ENCODE measurements at places on chromosomes 3 and 15.

- no peak for DNase-seq
Measured at GRCh38 chr3:105323274-105323599, 43.5 kb upstream of the ALCAM start.

GRCh38 chr15:67067930-67068551 lies 2.6 kb downstream of the SMAD3 start:
- peak; percentile 53 for DNase-seq

- no peak for DNase-seq
Measured at GRCh38 chr3:160697637-160698380, 20.8 kb downstream of the ARL14 start.

- DNase-seq, result no peak
Measured at GRCh38 chr3:5160321-5160720, 27.2 kb upstream of the EDEM1 start.

GRCh38 chr3:143036557-143036956 lies 35.2 kb downstream of the U2SURP start:
- peak; percentile 46 for DNase-seq

GRCh38 chr3:181952221-181952620 lies 240.5 kb downstream of the SOX2 start:
- no peak for DNase-seq

- no peak for DNase-seq
Measured at GRCh38 chr3:41974223-41974622, 12.3 kb upstream of the ULK4 start.

- no peak for DNase-seq
Measured at GRCh38 chr15:50137330-50137761, 18.3 kb upstream of the ATP8B4 start.

DNA sequence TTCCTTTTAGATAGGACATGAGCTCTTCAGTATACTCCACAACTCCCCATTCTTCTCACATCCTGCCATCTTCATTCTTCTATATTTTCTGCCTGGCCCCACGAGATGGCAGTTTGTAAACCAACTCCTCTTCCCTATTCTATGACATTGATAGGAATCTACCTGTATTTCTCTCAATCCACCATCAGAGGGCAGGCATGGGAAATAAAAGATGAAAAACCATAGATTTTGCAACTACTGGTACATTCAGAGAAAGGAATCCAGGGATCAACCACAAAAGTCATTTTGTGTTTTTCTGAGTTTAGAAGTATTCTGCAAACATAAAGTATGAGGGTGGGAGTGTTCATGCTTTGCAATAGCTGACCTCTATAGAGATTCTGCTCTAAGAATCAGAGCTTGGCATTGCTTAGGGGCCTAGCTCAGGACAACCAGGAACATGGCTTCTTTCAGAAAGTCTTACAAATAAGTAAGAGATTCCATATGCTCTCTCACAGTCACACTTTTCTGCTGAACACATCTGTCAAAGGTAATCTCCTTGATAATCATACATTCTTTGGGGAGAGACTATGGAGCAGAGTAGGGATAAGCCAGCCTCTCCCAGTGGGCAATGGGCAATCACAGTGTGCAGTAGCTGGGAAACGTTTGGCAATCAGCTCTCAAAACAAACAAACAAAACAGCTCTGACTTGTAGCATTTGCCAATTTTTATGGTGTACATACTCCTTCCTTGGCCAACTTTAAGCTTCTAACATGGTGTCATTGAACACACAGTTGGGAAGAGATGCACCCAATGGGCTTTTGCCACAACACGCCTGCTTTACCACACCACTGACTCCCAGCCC lies 43.1 kb upstream of the SLC25A36 start:
- DNase-seq, result peak; percentile 39

DNA sequence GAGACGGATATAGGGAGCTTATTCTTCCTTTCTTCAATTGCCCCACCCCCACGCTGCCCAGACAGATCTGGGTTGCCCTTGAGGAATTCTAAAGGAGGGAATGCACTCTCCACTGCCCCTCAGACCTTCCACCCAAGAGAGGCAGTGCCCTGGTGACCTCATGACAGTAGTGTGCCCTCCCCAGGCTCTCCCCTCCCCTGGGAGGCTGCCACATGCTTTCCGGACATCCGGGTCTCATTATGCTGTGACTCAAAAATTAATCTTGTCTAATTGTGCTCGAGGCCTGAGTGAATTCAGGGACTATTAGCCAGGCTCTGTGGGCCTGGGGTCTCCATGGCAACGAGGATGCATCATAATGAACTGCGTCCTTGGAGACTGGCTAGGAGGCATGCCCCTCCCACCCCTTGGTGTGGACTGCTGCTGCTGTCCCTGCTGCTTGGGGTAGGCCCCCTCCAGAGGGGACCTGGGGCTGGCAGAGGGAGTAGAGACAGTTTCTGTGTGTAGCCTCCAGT lies 20.8 kb downstream of the CORO2B start:
- DNase-seq, result no peak

DNA sequence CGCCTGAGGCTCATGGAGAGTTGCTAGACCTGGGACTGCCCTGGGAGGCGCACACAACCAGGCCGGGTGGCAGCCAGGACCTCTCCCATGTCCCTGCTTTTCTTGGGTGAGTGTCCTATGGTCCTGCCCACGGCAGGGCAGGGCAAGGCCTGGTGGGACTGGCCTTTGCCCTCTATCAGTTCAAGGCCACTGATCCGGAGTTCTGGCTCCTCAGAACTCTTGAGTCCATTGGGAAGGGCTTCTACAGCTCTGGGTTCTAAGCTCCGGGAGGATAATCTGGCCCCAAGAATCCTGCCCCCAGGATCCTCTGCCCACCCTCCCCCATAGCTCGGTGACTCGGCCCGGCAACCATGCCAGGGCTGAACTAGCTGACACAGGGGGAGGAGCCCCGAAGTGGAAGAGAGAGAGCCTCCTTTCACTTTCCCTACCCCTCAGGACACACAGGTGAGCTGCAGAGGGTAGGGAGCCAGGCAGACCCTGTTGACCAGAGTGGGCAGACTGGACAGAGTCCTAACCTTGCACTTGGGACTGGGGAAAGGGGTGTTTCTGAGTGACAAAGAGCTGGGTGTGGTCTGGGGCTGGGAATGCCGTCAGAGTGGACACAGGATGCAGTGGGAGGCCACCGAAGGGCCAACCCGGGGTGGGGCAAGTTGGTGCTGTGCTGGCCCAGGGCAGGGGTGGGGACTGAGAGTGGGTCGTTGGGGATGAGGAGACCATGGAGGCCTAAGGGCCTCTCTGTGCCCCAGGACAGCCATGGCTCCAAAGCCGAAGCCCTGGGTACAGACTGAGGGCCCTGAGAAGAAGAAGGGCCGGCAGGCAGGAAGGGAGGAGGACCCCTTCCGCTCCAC lies 664 bp downstream of the PARP3 start:
- DNase-seq, result peak; percentile 60

- no peak for DNase-seq
Measured at GRCh38 chr3:23117856-23118255, 85.3 kb upstream of the UBE2E2 start.

DNA sequence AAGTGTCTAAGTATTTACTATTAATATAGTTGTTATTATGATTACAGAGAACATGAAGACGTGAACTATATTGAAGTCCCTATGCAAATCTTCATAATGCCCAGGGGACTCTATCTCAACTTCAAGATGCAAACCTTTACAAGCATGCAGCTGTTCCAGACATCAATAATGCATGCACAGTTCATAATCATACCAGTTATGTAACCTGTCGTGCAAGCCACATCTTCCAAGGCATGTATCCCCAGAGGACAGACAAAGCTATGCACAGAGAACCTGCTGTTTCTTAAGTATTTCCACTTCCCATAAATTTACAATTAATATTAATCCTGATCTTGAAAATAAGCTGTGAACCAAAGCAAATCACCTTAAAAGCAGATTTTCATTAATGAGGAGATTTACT lies 534.1 kb downstream of the TUSC7 start:
- DNase-seq, result no peak

- no peak for DNase-seq
Measured at GRCh38 chr3:150215616-150216015, 192.5 kb upstream of the TSC22D2 start.

DNA sequence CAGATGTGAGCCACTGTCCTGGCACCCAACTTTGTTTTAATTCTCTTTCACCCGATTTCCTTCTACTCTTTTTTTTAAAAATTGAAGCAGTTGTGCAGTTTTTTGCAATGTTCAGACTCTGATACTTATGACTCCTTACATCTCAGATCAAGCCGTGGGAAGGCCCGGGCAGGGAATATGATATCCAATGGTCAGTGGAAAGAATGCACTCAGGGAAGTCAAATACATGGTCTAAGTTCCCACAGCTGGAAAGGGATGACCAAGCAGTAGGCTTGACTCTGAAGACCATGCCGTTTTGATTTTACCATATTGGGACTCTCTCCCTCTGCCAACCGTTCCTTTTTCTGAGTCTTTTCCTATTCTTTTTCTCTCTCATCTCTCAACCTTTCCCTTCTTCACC lies 157.2 kb downstream of the RPLP1 start:
- DNase-seq, result no peak

- DNase-seq, result no peak
Measured at GRCh38 chr15:80241508-80241907, 10.5 kb downstream of the CTXND1 start.

DNA sequence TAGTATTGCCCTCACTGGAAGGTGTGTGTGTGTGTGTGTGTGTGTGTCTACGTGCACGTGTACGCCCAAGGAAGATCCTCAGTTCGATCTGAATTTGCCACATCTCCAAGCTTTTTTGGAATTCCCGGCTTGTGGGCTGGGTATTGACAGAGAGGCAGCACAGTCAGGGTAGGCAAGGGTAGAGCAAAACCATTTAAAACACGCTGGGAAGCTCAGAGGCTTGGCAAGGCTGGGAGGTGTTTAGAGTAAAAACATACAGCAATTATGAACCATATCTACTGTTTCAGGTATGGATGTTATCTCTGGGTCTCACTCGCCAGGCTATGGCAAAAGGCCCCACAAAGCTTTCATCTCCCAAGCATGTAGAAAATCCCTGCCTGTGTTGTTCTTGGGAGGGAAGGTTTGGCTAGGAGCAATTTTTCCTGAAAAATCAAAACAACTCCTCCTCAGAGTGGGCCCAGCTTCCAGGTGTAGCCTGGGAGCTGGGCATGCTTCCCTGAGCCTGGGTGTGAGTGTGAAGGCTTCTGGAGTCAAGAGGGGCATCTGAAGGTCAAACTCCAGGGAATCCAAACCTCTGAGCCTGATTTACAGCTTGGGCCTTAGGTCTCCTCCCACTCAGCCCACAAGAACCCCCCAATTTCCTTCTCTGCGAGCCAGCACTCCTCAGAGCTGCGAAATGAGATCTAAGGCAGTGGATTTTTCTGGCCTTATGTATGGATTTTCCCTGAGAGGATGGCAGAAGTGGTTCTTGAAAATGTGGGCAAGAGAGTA lies 244.8 kb upstream of the TPRG1 start:
- DNase-seq, result no peak

DNA sequence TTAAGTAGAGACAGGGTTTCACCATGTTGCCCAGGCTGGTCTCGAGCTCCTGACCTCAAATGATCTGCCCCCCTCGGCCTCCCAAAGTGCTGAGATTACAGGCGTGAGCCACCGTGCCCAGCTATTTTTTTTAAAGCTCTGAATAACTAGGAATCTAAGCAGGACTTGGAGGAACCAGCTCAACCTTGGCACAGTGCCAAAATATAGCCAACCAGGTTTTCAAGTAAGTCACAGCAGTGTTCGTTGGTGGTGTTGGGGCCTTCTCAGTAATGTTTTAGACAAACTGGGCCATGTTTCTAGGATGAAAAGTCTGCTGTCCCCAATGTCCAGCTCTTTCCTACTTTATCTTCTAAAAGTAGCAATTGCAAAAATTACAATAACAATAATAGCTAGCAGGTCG lies 6.4 kb upstream of the ADAM10 start:
- no peak for DNase-seq

GRCh38 chr3:38544926-38545325 lies 48.8 kb downstream of the EXOG start:
- no peak for DNase-seq

All from CD4-positive, alpha-beta T cell treated with Interleukin-15 for 4 hours (primary cell).